ENCODE measurements at places on chromosomes 16 and 17.

GRCh38 chr17:78020717-78021108 lies 62.2 kb downstream of the TNRC6C start:
- no peak for DNase-seq

- DNase-seq: no peak
Measured at GRCh38 chr17:56884483-56885311, 29.2 kb downstream of the TRIM25 start.

GRCh38 chr16:79628501-79628975 lies 28.0 kb upstream of the MAF start:
- DNase-seq: no peak

- DNase-seq: no peak
Measured at GRCh38 chr17:2452216-2452750, 51.4 kb upstream of the MNT start.

DNA sequence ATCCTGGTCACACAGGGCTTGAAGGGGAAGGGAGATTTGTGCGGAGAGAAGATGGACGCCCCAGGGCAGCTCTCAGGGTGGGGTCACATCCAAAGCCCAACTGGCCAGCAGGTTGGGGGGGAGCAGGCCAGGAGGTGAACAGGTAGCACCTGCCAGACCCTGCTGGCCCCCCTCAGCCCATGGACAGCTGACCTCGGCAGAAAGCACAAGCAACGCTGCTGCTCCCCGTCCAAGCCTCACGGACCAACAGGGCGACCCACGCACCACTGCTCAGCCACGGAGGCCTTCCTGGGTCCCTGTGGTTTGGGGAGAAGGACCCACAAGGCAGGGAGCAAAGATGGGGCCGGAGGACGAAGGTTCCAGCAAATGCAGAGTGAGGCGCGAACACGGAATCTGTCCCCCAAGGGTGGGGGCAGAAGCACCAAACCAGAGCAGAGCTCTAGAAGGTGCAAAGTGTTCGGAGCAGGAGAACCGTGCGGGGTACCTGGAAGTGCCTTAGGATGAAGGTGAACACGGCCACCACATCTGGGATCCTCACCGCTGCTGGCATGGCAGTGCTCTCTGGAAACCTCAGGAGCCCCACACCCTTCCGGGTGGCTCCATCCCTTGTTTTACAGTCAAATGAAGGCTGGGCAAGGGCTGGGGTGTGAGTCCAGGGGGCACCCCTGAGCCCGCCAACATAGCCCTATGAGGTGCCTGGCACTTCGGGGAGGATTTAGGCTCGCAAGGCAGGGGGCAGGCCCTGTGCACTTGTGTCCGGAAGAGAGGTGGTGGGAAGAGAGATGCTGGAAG lies 17.9 kb downstream of the CEP295NL start:
- no peak for DNase-seq

DNA sequence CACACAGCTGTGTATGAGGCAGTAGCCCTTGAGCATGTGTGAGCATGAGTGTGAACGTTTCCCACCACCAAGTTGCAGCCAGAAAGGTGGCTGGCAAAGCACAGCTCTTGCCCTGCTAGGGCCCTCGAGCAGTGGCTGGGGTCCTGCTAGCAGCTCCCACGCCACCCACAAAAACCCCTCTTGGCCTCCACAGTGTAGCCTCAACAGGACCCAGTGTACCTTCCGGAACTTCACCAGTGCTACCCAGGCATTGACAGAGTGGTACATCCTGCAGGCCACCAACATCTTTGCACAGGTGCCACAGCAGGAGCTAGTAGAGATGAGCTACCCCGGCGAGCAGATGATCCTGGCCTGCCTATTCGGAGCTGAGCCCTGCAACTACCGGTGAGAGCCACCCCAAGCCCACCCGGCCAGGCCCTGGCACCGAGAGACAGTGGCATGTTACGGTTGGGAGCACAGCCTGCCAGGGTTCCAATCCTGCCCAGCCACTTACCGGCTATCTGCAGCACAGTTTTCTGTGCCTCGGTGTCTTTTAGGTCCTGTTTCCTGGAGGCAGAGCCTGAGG lies 53.1 kb downstream of the SCNN1B start:
- DNase-seq: no peak

DNA sequence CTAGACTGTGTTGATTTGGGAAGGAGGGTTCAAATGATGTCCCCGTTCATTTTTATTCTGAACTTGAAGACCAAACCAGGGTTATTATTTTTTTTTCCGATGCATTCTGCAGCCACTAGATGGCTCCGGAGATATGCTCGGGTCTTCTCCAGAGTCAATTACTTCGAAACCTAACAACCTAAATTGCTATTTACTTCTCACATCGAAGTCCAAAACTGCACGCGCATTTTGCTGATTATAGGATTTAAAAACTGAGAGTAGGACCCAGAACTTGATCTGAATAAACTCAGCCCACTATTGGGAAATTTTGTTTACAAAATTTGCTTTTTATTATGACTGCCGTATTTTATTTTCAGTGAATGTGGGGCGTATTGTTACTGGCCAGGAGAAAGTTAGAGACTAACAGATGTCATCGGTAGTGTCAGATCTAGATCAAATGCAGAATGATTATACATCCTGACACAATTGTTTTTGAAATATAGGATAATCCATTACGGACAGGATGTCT lies 263.8 kb downstream of the HS3ST3A1 start:
- no peak for DNase-seq

GRCh38 chr17:3385869-3386816 lies at the start of gene OR3A2:
TSS of gene OR3A2 (minus strand) at chr17:3386308.
- DNase-seq: no peak

GRCh38 chr17:7839876-7840261 lies 5.9 kb downstream of the KDM6B start:
- DNase-seq: no peak

- no peak for DNase-seq
Measured at GRCh38 chr16:88527186-88527936, 42.8 kb upstream of the ZC3H18 start.

GRCh38 chr17:5630434-5630833 lies 46.1 kb upstream of the NLRP1 start:
- DNase-seq: no peak

DNA sequence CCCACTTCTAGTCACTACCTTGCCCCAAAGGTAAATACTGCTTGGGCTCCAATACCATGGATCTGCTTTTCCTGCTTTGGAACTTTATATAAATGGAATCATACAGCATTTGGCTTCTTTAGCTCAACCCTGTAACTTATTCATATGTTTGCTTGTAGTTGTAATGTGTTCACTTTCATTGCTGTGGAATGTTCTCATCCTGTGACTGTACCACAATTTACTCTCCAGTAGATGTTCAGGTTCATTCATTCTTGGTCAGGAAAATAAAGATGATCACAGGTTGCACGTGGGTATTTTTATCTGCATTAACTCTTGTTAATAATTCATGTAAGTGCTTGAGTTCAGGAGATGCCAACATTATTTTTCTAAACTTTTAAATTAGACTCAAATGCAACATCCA lies 6.7 kb upstream of the BEAN1 start:
- DNase-seq: no peak

GRCh38 chr17:4808378-4808767 lies 1.4 kb downstream of the PLD2 start:
- DNase-seq: no peak

DNA sequence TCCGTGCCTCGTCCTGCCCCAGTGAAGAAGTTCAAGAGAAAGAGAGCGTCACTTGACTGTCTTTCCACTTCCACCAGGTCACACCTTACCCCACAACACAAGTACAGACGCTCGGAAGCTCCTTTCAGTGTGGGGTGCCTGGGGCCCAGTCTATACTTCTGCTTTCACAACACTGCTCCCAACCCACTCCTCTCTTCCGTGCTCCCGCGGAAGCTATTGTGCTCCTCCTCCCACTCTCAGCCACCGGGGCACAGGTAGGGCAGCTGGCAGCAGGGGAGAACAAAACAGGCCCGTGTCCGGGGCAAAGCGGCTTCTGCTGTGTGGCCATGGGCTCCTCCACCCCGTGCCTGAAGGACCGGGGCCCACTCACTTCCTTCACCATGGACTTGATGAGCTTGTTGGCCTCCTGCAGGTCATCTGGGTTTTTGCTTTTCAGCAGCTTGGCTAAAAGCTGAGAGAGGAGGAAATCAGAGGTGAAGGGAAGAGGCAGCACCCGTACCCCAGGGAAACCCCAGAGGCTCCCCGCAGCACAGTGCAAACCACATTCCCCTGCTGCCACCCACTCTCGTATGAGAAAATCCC lies 18.9 kb downstream of the GGA3 start:
- DNase-seq: no peak

Data from vagina (tissue), 2 donors.